ENCODE measurements at places on chromosomes 16 and 17.

GRCh38 chr16:12998361-12999085 lies 97.1 kb downstream of the SHISA9 start:
- DNase-seq, result no peak

- no peak for DNase-seq
These were observed 577 bp upstream of the HS3ST2 start for GRCh38 chr16:22813223-22813947.

DNA sequence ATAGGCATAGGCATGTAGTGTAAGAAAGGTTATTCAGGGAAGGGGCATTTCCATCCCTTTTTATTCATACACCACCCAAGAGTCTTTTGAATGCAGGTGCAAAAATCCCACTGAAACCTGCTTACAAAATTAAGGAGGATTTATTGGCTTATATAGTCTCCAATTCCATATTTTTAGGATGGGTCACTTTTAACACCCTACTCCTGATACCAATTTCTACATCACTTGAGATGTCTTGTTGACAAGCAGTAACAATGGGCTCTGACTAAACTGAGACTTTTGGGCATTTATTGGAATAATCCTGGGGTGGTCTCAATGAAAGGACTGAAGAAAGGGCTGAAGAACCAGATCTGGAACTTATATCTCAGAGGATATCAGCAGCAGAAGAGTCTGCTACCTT lies 18.9 kb upstream of the NKD1 start:
- no peak for DNase-seq

DNA sequence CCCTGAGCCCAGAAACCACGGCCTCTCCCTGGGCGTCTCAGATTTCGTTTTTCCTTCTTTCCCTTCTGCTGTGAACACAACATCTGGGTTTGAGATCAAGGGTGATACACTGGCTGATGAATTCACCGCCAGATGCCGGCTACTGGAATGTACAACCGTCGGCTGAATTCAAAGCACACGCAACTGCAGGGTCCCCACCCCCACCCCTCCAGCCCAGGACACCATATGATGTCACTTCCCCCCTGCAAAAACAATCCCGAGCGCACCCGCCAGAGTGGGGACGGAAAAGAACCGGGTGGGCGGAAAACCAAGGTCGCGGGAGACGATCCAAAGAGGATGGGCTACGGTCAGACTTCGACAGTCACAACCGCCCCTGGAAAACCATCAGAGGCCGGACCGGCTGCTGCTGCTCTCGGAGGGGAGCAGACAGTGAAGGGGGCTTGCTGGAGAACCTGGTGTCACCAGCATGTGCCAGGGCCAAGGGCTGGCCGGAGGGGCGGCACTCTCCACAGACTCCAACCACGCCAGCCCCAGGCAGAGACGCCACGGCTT lies 23.3 kb downstream of the CEP295NL start:
- DNase-seq, result no peak

- no peak for DNase-seq
These were observed 24.2 kb downstream of the ZNF652 start for GRCh38 chr17:49337884-49338283.

GRCh38 chr16:11437069-11437468 lies 91.8 kb downstream of the RMI2 start:
- DNase-seq, result no peak

DNA sequence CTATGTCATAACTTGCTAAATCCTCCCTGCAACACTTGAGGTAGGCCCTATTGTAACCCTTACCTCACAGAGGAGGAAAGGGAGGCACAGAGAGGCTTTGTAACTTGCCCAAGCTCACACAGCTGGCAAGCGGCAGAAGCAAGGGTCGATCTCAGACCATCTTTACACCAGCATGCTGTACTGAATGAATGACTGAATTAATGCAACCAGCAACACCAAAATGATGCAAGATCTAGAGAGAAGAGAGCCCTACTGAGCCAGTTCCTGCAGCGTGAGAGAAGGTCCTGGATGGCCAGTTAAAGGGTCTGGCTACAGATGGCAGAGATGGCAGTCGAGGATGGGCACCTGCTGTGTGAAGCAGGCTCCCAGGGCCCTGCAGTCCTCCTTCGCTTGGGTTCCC lies 8.2 kb upstream of the KLHL36 start:
- no peak for DNase-seq

- no peak for DNase-seq
These were observed 7.3 kb downstream of the MILR1 start for GRCh38 chr17:64455993-64456885.

DNA sequence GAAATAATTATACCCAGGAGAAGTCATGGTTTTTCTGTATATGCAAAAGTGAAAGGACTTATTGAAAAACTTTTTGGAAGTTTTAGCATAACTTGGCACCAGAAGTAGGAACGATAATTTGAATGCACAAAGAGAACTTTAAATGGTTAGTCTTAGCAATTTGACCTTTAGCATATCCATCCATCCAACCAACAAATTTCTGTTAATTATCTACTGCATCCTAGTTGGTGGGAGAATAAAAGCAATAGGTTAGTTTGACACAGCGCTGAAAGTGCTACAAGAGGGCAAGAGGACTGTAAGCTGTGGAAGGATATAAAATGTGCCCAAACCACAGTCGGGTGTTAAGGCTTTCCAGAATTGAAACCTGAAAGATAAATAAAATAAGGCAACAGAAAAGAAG lies 17.6 kb downstream of the SPAG9 start:
- no peak for DNase-seq

GRCh38 chr17:82372249-82373071 lies 895 bp downstream of the UTS2R start:
- no peak for DNase-seq

GRCh38 chr16:74563828-74564263 lies 43.1 kb downstream of the GLG1 start:
- no peak for DNase-seq

DNA sequence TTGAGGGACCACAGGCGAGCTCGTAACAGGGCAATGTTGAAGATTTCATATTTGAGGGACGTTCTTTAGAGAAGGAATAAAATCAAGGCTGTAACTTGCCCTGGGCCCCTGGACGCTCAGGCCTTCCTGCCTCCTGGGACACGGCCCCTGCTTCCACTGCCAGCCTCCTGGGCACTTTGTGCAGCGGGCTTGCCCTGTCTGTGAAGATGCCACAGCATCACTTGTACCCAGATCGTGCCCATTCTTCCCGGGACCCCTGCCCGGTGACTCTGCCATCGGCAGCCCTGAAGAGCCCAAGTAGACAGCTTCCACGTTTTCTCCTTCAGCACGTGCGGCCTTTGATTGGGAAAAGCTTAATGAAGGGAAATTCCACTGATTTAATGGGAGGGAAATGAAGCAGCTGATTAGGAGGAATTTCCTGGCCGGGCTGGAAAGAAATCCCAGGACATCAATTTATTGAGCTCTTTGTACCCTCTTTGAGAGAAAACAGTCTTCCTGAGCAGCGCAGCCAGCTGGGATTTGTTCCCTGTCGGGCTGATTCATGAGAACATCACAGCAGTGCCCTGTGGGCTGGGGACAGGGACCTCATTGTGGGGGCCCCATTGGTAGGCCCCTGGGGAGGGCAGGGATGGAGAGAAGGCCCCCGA lies 71.5 kb downstream of the CRISPLD2 start:
- DNase-seq, result no peak

DNA sequence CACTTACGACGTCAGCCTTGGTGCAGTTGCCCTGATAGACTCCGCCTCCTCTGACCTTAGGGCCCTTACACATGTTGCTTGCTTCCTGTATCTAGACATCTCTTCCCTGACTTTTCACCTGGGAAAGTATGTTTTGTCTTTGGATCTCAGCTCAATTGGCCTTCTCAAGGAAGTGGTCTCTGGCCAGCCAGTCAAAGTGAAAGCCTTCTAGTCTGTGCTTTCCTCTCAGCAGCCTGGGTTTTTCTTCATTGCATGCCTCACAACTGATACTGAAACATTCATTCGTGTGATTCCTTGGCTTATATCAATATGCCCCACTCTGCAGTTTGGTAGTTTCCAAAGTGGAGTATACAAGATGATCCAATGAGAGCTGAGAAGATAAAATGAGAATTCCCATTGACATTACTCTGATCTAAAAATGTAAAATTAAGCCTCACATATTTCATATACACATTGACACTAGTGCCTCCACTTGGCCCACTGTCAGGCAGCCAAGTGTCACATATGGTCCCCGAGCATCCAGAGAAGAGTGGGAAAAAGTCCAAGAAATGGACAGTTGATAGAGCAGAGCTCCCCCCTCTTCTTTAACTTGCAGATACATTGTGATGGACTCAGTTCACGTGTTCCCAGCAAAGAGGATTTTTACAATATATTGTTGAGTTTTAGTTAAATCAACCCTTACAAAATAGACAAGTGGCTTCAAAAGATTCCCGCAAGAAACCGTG lies 371.2 kb upstream of the ASIC2 start:
- DNase-seq, result no peak

GRCh38 chr16:4646773-4647643 lies 22.4 kb downstream of the MGRN1 start:
- DNase-seq, result no peak

- no peak for DNase-seq
These were observed 8.4 kb downstream of the C1QBP start for GRCh38 chr17:5430413-5430999.

GRCh38 chr17:73742948-73743381 lies 98.7 kb upstream of the SDK2 start:
- no peak for DNase-seq

DNA sequence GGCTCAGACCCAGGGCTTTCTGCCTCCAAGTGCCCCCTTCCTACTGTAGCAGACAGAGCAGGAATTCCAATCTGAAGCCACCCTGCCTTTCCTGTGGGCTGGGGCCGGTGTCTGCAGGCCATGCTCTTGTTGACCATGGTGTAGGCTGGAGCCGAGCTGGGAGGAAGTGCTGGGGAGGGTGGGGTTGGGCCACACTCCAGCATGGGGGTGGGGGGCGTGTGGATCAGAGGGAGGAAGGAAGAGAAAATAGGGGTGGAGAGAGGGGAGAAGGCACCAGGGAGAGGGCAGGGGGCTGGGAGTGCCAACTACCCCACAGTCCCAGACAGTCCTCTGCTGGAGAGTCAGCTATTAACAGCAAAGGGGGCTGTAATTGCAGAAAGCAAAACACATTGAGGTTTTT lies 54.3 kb upstream of the JPH3 start:
- no peak for DNase-seq

Measured in Panc1 (cell line).